ENCODE measurements at places on chromosomes 5 and 9. TPM values are rescaled to one million over a fixed set of nuclear protein-coding genes. Genes with fewer than 3 reads are reported as not detected.

The CDH9 gene
- total RNA-seq, result 57.4 TPM

The PCDHB9 gene
- total RNA-seq, result 9.2 TPM

The GABRA6 gene
- 0.23 TPM for total RNA-seq

The ZDHHC11B gene
- 7.6 TPM for total RNA-seq

The CER1 gene
- total RNA-seq, result 0.69 TPM

The CXCL14 gene
- total RNA-seq, result 10.6 TPM

The NTRK2 gene
- total RNA-seq, result 272 TPM

The OBP2B gene
- not detected for total RNA-seq

The IFNA21 gene
- not detected for total RNA-seq

The PCDHGB7 gene
- 18.2 TPM for total RNA-seq

The HTR4 gene
- total RNA-seq, result 5.5 TPM

The ACSL6 gene
- total RNA-seq, result 59.5 TPM

The TSPAN17 gene
- 47.7 TPM for total RNA-seq

The CCNI2 gene
- total RNA-seq, result 1.8 TPM

The ARL14EPL gene
- not detected for total RNA-seq

Data from diencephalon (tissue), 1 donor.